ENCODE measurements at places on chromosomes 5 and 9.

DNA sequence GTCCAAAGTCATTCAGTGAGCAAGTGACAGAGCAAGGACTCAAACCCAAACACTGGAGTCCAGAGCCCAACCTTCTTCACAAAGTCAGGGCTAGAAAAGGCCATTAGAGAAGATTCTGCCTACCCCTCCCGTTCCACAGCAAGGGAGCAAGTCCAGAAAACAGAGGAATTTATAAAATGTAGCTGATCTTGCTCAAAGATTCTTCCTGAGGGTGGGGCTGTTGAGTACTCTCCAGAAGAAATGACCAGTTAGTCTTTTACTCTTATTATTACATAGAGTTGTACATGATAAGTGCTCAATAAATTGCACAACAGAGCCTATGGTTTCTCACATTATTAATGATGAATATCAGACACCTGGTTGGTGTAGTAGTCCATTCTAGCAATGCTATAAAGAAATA is 39.3 kb upstream of the HMHB1 start:
- peak; percentile 39 for DNase-seq

DNA sequence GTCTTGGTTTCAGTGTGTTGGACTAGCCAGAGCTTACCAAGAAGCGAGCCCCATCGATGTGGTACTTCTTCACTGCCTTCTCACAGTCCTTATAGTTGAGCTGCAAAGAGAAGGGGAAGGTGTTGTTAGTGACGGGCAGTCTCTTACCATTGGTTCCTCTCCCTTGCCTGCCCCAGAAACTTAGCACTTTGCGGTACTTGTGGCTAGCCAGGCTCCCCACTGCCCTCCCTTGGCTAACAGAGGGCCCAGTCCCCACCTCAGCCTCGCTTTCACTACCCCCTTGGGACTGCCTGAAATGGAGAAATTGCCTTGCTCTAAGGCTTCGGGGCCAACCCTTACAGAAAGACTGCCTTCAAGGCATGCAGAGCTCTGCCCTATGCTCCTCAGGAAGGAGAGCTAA is 4.3 kb downstream of the LCP2 start:
- no peak for DNase-seq

DNA sequence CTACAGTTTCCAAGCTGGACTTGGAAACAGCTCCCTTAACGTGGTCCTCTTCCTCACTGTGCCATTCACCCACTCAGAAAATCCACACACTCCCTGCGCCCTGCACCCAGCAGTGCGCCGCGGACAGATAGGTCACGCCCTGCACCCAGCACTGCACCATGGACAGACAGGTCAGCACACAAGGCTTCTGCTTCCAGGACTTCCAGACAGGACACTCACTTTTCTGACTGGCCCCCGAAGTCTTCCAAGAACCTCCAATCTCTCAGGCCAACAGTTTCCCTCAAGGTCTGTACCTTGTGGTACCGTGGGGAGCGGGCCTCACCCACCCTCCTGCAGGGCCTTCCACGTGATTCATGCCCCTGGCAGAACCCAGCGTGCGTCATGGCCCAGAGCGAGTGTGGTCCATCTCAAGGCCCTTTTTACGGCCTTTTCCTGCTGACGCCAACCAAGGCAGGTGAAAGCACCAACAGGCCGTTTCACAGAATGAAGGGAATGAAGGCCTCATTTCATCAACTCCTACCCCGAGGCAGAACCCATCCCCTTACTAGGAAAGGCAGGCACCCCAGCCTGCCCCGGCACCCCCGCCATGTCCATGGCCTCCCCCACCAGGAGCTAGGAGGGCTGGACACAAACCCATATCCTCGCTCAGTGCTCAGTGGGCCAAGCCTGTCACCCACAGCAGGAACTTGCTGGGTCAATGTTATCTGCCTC is 17.3 kb downstream of the VAV2 start:
- DNase-seq, result no peak

DNA sequence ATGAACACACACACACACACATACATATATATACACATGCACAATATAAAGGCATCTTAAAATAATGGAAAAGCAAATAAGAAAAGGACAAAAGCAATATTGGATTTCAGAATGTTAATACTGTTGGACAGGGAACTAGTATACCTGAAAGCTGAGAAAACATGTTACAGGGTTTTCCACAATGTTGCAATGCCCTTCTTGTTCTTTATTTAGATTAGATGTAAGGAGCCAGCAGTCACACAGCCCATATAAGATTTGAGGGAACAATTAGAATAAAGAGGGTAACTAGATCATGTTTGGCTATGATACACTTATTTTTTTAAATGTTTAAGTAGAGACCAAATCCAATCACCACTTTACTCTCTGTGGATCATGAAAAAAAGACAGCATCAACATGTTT is 61.7 kb downstream of the SH3TC2 start:
- peak; percentile 42 for DNase-seq

DNA sequence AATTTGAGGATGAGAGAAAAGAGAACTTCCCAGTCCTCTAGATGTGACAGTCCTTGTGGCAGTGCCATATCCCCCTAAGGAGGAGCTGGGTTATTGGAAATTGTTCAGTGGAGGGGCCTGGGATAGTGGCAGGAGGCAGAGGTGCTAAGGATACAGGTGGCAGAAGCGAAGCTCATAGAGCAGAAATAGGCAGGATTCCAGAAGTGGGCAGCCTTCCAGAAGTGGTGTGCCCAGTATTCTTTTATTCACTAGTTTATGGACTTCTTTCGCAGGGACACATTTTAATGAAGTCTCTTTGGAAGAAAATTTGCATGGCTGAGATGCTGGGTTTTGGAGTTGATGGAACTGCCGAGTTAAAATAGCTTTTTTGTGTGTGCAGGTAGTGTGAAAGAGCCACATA is 6.8 kb downstream of the PIK3R1 start:
- no peak for DNase-seq

GRCh38 chr5:163735069-163735468 is 229.7 kb downstream of the MAT2B start:
- DNase-seq, result no peak

- no peak for DNase-seq
These were observed 28.1 kb upstream of the POU4F3 start for GRCh38 chr5:146310540-146310939.

GRCh38 chr9:130368631-130369103 is 76.1 kb upstream of the ASS1 start:
- DNase-seq, result peak; percentile 23

DNA sequence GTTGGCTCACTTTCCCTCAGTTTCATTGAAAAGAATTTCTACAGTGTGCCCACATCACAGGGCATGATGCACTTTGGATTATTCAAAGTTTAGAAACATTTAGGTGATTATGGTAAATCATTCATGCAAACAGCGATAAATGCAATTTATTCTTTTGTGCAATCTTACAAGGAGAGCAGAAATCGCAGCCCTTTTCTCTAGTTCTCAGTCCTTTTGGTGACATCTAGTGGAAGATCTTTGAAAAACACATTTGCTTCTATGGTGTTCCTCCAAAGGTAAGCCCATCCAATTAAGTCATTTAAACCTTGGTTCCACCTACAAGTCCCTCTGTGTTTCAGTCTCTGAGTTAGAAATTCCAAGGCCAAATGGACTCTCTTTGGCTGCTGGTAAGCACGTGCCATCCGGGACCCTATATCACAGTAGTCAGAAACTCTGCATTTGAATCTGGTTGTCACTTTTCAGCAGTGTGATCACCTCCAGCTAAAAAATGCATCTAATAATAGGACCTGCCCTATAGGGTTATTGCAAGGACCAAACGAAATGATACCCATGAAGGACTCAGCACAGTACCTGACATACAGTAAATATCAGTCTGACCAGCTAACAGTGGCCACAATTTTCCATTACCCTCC is 66.4 kb downstream of the MACROH2A1 start:
- DNase-seq, result peak; percentile 73

- no peak for DNase-seq
These were observed 106.2 kb downstream of the RXRA start for GRCh38 chr9:134432471-134432870.

DNA sequence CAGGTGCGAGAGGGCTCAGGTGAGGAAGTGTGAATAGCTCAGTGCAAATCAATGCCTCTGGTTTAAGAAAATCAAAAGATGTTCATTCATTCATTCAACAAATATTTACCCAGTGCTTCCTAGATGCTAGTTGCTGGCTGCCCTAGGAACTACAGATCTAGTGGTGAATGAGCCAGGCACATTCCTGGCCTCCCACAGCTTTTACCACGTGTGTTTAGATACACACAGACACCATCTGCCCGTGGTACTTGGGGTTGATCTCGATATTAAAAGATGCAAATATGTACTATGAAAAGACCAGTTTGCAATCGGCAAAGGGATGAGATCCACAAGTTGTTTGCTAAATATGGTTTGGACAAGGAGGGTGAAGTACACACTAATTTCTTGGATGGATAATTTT is 78.2 kb downstream of the GTF3C4 start:
- peak; percentile 63 for DNase-seq

- DNase-seq, result no peak
These were observed 6.4 kb upstream of the PAIP1 start for GRCh38 chr5:43563321-43563720.

DNA sequence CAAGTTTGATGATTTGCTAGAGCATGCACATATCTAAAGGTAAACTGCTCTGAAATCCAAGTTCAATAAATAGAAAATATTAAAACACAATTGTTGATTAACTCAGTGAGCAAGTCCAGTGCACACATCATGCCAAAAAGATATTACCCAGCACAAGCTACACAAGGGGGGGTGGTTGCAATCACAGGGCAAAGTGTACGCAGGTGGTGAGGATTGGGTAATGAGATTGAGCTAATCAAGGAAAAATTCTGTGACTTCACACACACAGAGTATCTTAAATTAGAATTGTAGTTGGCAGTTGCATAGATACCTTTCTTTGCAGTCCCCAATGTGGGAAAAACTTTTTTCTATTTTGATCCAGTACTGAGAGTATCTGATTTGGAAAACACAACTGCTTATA is 156.1 kb upstream of the NTRK2 start:
- DNase-seq, result no peak

DNA sequence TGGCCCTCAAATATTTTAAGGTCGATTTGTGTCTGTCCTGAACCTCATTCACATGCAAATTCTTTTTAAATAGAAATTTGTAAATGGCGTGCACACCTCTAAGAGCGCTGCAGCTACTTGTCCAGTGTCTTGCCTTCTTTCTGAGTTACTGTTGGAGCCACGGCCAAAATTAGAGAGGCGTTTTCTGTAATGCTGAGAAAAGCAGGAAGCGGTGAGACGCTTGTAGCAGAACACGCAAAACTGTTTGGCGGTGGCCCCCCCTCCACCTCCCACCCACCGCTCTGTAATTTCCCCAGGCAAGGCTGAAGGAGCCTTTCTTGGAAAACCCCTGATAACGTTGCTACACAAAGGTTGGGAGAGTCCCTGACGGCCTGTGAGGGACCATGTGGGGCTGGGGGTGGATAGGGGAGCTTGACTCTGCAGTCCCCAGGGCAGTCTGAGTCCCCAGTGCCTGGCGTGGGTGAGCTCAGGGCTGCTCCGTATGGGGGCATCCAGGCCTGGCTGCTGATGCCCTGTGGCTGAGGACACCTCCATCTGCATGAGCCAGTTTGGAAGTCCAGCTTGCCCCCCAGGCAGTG is 96.5 kb downstream of the GADD45G start:
- DNase-seq, result no peak
